Activated naive CD4-positive, alpha-beta T cell (primary cell): ENCODE measurements at places on chromosomes 11 and 22.

GRCh38 chr22:38740116-38740723, 15.6 kb downstream of the SUN2 start:
- no peak for DNase-seq

GRCh38 chr22:30314915-30315314, 11.8 kb downstream of the TBC1D10A start:
- no peak for DNase-seq

DNA sequence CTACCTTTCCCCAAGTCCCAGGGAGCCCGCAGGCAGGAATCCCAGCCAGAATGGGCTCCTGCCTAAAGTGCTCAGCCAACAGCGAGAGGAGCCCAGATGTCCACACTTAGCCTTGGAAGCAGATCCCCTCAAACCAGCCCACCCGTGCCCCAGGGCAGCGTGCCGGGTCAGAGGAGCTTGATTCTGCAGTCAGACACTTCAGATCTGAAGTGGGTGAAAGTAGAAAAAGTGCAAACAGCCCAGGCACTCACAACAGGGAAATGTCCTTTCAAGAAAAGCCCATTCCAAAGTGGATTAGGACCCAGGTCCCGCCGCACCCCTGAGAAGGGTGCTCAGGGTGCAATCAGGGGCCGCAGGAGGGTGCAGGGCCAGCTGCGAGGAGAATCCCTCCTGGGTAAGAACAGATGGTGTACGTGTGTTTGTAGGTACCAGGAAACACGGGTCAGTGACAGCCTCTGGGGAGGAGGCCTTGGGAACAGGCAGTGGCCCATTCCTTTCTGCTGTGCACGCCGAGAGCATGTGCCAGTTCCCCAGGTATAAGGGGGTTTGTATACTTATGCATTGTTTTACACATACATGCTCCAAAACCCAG, 17.7 kb downstream of the ELFN2 start:
- no peak for DNase-seq

- DNase-seq: no peak
Observed at GRCh38 chr22:43066134-43066533, 23.1 kb downstream of the TTLL1 start.

DNA sequence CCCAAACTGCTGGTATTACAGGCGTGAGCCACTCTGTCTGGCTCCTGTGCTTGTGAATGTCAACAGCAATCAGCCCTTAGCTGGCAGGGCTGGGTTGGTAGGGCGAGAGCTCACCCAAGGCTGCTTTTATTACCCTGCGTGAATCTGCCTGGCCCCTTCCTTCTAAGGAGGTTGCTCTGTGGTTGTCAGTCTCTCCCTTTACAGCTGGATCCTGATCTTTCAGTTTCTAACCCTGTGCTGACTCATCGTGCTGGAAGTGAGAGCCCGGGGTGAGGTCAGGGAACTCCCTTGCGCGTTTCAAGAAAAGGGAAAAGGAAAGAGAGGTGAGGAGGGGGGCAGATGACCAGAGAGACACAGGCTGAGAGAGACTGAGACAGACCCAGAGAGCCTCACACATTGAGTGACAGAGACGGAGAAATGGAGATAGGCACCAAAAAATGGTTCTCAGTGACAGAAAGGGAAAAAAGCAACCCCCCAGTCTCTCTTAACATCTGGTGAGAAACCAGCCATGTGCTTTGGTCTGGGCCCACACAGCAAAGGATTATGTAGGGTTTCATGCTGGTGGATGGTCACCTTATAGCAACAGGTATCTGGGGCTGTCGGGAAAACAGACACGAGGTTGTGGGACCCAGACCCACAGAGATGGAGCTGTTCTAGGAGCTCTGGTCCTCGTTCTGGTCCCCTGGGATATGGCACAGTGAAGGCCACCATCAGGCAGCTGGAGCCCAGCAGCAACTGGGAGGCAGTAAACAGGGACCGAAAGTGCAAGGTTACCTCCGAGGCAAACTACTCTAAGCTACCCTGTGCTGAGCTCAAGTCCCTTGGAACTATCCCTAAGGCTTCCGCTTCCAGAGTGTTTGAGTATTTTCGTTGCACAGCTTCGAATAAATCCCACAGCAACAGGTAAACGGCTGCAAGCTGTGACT, 2.5 kb downstream of the TCN2 start:
- DNase-seq: no peak

GRCh38 chr11:71962428-71963038, 33.7 kb downstream of the RNF121 start:
- DNase-seq: no peak

GRCh38 chr11:65773784-65774411, 6.9 kb downstream of the AP5B1 start:
- no peak for DNase-seq

GRCh38 chr11:130703489-130704190, 212.6 kb downstream of the SNX19 start:
- no peak for DNase-seq

GRCh38 chr22:28025866-28026575, 107.0 kb upstream of the PITPNB start:
- DNase-seq: no peak

GRCh38 chr11:77882396-77882795, 61.5 kb downstream of the AAMDC start:
- no peak for DNase-seq

GRCh38 chr22:18001040-18001893, 23.1 kb downstream of the MICAL3 start:
- DNase-seq: no peak

DNA sequence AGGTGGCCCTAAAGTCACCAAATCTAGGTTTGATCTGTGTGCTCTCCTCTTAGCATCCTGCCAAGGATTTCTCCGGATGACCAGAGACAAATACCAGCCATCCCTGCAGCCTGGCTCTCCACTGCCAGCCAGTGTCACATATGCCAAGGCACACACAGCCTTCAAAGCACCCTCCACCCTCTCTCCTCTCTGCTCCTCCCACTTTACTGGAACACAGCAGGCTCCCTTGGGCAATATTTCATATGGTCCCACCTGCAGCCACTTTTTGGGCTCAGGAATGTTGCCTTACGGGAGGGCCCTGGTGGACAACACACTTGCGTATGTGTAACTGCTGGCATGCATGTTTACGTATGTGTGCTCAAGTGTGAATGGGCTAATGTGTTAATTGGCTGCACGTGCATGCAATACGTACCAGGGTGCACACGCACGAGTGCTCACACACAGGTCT, 183.9 kb downstream of the CEP164 start:
- no peak for DNase-seq

DNA sequence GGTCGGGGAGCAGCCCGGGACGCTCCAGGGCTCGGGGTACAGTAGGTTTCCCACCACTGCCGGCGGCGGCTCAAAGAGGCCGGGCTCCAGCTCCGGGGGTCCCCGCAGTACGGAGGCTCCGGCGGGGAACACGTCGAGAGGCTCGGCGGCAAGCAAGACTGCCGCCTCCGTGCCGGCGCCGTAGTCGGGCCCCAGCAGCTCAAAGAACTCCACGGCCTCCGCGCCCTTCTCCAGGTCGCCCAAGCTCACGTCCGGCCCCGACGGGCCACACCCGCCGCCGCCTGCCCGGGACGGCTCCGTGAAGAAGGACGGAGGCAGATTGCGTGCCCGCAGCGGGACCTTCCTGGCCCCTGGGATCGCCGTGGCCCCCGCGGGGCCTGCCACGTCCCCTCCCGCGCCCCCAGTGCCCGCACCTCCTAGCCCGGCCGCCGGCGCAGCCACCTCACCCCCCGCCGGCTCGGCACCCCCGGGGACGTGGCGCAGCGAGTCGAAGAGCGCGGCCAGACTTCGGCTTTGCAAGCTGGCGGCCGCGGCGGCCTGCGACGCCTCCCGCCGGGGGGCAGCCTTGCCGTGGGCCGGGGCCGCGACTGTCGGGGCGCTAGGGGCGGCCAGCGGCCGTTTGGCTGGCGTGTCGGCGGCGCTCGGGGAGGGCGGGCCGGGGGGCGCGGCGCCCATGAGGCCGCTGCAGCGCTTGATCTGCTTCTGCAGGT, 775 bp downstream of the FAM181B start:
- DNase-seq: no peak

DNA sequence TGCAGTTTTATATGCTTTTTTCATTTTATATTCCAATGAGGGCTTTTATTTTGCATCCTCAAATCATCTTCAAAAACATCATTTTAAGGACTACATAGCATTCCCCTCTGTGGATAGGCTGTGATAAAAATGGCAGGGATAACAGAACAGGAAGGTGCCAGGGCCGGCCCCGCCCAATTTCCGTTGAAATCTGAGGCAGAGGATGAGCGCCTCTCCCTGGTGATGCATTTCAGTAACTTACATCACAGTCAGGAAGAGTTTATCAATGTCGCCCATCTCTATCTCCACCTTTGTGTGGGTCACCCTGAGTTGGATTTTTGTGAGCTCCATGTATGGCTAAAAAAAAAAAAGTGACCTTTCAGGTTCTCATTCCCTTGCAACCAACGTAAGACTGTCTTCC, 201.6 kb downstream of the DSCAML1 start:
- DNase-seq: no peak

GRCh38 chr11:95341221-95341620, 110.2 kb upstream of the SESN3 start:
- no peak for DNase-seq

GRCh38 chr11:130831506-130831905, 84.8 kb downstream of the SNX19 start:
- DNase-seq: no peak

GRCh38 chr22:39656495-39657490, 86.2 kb downstream of the CACNA1I start:
- DNase-seq: no peak

DNA sequence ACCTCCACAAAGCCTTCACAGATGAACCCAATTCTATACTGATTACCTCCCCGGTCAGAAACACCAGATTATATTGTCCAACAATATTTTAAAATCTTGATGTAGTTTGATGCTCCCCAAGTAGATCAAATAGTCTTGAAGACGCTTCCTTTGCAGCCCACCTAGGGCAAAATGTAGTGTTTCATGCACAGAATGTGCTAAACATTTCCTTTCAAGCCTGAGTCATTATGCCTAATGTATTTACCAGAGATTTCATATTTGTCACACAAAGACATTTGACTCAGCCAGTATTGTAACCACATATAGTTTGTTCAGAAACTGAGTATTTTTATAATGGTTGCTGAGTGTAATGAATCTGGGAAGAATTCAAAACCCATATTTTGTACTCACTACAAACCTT, 1396.8 kb downstream of the LRRC4C start:
- no peak for DNase-seq

- DNase-seq: no peak
Observed at GRCh38 chr11:61880454-61880853, 10.9 kb downstream of the FADS3 start.

- no peak for DNase-seq
Observed at GRCh38 chr11:26995701-26996460, 2.0 kb downstream of the FIBIN start.

DNA sequence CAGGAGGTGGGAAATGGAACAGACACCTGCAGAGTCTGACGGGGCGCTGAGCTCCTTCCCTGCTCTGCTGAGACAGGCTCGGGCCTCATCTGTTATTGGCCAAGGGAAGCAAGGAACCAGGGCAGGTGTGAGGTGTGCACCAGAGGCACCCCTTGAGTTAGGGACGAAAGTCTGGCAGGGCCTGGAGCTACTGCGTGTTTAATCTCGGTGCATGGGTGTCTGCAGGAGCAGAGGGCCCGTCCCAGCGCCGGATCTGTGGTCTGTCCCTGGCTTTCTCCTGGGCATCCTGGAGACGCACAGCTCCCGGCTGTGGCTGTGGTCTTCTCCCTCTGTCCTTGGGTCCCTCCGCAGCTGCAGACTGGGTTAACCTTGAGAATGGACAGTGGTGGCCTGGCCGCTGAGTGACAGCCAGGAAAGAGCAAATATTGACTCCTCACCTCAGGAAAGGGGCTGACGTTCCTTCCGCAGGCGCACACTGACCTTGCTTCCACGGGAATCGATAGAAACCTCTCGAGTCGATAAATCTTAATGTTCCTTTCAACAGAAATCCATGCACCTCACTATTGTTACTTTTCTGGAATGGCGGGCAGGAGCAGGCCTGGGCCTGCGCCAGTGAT, 975.6 kb downstream of the BRD1 start:
- no peak for DNase-seq

DNA sequence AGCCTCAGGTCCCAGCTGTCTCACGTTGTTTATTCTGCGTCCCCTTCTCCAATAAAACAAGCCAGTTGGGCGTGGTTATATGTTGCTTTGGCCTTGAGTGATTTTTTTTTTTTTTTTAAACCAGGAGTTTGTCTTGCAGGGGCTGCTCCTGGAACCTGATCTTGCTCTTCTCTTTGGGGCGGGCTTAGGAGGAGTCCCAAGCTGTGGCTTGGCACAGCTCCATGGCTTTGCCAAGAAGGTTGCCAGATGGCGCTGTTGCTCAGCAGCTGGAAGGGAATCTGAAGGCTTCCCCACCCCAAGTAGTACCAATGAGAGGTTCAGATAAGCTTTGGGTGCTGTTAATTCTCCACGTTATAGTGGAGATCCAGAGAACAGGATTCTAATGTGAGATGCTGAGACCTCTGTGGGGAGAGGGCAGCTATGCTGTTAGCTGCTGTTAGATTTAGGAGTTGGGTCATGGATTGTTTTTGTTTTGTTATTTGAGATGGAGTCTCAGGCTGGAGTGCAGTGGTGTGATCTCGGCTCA, 2.0 kb upstream of the FERMT3 start:
- DNase-seq: no peak

- DNase-seq: no peak
Observed at GRCh38 chr11:74731301-74732094, at the start of gene CHRDL2. Gene CHRDL2, minus strand, starts transcription at chr11:74731426. Its CDS starts 538 bp downstream, at chr11:74730888.

- no peak for DNase-seq
Observed at GRCh38 chr11:119918347-119918746, 189.3 kb upstream of the NECTIN1 start.

GRCh38 chr11:19929147-19929546, 216.5 kb downstream of the NAV2 start:
- DNase-seq: no peak

- no peak for DNase-seq
Observed at GRCh38 chr22:29071261-29072045, 1.4 kb upstream of the KREMEN1 start.

DNA sequence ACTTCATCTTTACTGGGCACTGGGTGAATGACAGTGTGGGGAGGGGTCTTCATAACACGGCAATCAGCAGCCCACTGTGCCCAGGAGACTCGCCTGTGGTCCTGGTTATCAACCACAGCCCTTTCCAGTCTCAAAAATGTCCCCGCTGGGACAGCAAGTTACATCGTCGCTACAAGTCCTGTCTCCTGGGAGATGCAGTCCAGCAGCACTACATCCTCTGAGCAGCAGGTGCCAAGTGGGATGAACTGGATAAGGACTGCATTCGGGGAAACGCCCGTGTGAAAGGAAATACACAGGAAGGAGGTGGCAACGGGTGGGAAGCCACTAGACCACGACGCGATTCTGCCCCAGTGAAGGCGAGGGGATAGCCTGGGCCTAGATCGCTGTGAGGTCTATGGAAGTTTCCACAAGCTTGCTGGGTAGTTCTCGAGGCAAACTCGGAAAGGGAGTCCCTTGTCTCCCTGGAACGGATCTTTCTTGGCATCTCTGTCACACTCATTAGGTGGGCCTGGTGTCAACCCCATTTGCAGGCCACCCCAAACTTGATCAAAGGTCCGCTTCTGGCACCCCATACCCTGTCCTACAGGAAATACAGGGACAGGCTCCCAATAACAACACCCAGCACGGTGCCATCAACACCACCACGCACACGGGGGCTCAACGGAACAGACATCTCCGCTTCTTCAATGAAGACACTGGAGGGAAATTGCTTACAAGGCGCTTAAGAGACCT, 4.4 kb downstream of the ASCL2 start:
- no peak for DNase-seq

GRCh38 chr11:111694851-111695250, 71.3 kb downstream of the PPP2R1B start:
- no peak for DNase-seq

- DNase-seq: no peak
Observed at GRCh38 chr11:47127213-47127612, 49.5 kb downstream of the ARFGAP2 start.

- no peak for DNase-seq
Observed at GRCh38 chr11:112388496-112388895, 127.8 kb upstream of the PLET1 start.

- DNase-seq: peak; percentile 45
Observed at GRCh38 chr11:77187776-77188632, 60.0 kb downstream of the MYO7A start.
